ENCODE measurements at places on chromosomes 12 and 14.
A peak's percentile ranks its signal among the peaks of the same experiment; 100 is the strongest.

- DNase-seq, result peak; percentile 63
These were observed 170.7 kb downstream of the ESRRB start for GRCh38 chr14:76546426-76547221.

DNA sequence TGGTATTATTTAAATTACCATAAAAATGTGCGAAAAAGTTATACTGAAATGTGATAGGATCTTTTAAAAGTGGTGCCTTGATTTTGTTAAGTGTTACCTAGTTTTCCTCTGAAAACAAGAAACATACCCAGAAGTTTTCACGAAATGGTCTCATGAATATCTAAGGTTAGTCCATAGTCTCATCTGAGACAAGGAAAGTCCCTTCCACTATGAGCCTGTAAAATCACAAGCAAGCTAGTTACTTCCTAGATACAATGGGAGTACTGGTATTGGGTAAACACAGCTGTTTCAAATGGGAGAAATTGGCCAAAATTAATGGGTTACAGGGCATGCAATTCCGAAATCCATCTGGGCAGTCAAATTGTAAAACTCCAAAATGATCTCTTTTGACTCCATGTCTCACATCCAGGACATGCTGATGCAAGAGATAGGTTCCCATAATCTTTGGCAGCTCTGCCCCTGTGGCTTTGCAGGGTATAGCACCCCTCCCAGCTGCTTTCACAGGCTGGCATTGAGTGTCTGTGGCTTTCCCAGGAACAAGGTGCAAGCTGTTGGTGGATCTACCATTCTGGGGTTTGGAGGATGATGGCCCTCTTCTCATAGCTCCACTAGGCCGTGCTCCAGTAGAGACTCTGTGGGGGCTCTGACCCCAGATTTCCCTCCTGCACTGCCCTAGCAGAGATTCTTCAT lies 271.4 kb downstream of the NAV3 start:
- no peak for DNase-seq

- no peak for DNase-seq
These were observed 11.4 kb upstream of the SLC25A3 start for GRCh38 chr12:98582093-98582492.

DNA sequence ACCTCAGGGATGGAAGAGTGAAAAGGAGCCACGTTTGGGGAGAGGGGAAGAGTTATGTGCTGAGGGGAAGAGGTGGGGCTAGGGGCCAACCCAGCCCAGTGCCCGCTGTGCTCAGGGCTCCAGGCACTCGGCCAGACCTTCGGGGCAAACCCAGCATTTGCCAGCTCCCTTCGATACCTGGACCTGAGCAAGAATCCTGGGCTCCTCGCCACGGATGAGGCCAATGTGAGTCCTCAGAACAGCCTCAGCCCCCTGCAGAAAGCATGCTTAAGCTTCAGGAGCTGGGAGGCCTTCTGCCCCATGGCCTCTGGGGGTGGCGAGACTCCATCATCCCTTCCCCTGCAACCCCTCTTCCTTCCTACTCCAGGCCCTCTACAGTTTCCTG lies 5.0 kb downstream of the CARMIL3 start:
- DNase-seq, result no peak

GRCh38 chr14:20811986-20812975 lies 9.6 kb upstream of the RNASE1 start:
- DNase-seq, result no peak

- DNase-seq, result peak; percentile 51
These were observed 2.0 kb downstream of the PAX9 start for GRCh38 chr14:36663404-36664321.

GRCh38 chr12:118220702-118221101 lies 84.8 kb downstream of the PEBP1 start:
- peak; percentile 12 for DNase-seq

DNA sequence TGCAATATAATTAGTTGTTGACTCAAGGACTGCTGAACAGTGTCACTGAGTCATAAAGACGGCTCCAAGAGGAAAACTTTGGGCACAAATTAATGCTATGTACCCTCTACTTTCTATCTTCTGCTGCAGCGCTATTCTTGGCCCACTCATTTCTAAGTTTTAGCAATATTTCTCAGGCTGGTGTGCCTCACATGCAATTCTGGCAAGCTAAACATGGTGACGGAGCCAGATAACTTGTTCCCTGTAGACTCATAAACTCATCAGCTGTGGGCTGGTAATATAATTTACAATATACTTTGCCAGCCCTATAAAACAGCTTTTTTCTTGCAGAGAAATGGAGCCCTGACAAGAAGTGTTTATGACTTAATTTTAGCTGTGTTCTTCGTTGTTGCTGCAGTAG lies 615.1 kb downstream of the NRXN3 start:
- DNase-seq, result peak; percentile 14

GRCh38 chr12:109881752-109882151 lies 1.4 kb upstream of the GLTP start:
- peak; percentile 79 for DNase-seq

- DNase-seq, result no peak
These were observed 6.3 kb downstream of the ZNF839 start for GRCh38 chr14:102325791-102326345.

DNA sequence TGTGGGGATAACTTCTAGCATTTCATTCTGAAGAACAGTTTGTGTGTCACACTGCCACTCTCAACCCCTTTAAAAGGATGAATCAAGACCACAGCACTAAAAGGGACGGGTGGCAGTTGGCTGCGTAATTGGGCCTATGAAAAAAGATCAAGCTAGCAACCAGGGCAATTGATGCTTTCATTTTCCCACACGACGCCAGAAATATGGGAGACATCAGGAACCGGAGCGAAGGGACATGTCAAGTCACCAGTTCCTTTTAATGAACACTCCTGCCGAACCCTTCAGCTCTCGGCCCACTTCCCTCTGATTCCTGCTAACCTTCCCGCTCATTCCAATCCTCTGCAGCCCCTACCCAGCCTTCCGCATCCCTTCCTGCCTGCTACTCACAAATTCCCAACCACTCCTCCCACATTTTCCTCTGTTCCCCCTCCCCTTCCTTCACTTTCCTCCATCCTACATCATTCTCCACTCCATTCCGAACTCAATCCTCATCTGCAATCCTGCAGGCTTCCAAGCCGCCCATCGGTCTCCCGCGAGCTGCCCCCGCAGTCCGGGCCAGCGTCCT lies 753 bp downstream of the CSRNP2 start:
- peak; percentile 24 for DNase-seq

GRCh38 chr14:29016050-29016900 lies 249.7 kb downstream of the FOXG1 start:
- peak; percentile 39 for DNase-seq

DNA sequence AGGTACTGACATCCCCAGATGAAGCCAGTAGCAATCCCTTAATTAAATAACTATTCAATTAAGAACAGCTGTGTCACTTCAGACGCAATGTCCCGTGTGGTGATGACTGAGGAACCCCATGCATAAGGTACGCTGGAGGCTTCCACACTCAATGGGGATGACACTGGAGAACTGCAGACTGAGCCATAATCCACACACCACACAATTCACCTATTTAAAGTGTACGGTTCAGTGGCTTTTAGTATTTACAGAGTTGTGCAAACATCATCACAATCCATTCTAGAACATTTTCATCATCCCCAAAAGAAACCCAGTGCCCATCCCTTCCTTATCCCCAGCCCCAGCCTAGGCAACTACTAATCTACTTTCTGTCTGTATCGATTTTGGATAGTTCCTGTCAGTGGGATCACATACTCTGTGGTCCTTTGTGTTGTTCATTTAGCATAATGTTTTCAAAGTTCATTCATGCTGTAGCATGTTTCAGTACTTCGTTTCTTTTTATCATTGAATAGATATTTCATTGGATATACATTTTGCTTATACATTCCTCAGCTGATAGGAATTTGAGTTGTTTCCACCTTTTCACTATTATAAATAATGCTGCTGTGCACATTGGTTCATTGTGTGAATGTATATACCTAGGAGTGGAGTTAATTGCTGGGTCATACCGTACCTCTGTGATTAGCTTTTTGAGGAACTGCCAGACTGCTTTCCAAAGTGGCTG lies 61.1 kb downstream of the NINJ2 start:
- no peak for DNase-seq

DNA sequence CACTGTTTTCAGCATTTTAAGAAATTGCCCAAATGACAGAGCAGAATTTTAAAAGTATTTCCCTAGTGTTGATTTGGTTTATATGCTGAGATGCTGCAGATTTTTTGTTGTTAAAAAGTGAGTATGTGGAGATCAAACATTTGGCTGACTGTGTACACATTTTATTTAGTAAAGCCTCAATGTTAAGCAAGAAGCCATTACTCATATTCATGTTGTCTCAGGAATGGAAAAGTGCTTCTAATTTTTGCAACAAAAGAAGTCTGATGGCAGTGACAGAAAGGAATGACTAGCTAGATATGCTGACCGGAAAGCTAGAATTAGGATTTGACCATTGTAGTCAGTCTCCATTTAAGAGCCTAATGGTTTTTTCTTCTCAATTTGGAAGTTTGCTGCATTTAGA lies 22.5 kb downstream of the SLC38A6 start:
- DNase-seq, result peak; percentile 52

GRCh38 chr14:39169541-39169900 lies 612 bp downstream of the TRAPPC6B start:
- peak; percentile 45 for DNase-seq

GRCh38 chr12:65278576-65279368 lies at the start of gene MSRB3:
MSRB3 (plus strand) TSS chr12:65278683; CDS start chr12:65308580, 29,897 bp downstream.
- peak; percentile 60 for DNase-seq

DNA sequence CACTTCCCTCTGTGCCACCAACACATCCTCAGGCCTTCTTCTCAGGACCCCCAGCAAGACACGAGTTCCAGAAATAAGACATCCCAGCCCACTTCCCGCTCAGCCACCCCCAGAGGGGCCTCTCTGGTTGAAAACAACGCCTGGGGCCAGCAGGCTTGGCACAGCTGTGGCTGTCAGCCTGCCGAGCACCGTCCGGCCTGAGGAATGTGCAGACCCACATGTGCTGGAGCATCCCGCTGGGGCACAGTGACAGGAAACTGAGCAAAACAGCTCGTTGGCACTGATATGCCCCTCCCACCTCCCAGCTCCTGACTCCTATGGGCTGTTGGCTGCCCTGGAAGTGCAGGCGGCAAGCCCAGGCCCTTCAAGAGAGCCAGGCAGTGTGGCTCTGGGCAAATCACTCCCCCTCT lies 1.4 kb downstream of the SYNE3 start:
- peak; percentile 37 for DNase-seq

DNA sequence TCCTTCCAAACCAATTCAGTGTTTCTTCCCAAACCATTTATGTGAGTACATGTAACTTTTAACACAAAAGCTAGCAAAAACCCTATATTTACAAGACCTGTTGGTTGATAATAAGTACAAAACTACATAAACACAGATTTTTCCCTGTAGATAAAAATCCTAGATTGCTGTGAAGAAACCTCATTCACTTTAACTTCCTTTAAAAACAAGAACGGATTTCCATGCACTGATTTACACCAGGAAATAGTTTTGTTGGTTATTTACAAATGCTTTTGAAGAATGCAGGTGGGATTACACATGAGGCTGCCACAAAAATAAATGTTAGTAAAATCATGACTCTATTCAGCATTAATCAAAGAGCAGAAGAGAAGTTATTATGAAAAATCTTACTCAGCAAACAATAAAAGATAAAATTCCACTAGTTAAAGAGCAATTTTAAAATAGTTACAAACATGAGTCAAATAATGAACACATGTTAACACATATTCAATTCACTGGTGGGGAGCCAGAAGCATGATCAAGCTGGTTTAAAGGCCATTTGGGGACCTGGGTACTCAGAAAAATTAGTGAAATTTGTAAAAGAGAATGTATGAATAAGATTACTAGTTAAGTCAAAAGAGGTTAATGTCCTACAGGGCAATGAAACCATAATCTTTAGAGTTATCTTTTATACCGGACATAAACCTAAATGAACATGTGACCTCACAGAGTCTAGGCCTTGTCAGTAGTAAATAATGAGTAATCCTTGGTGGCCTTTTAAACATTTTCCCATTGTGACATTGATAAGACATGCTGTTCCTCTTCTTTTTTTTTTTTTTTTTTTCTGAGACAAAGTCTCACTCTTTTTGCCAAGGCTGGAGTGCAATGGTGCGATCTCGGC lies 79.9 kb downstream of the PHLDA1 start:
- no peak for DNase-seq

DNA sequence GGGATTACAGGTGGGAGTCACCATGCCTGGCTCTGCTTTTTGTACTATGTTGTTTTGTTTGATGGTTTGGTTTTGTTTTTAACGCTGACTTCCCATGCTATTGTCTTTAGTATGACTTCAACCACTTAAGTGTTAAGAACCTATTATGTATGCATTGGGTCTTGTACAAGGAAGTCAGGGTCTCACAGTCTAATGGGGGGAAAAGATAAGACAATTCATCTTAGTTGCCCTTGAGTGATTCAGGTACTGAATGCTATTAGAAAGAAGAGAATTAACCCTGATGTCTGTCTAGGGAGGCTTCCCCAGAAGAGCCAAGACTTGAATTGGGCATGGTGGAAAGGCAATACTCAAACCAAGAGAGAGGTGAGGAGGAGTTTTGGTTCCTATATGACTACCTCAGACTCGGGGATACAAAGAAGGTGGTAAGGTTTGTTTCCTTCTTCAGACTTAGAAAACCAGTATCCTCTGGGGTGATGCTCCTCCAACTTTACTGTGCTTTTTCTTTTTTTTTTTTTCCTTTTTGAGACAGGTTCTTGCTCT lies 64.6 kb downstream of the SUSD6 start:
- no peak for DNase-seq

- peak; percentile 34 for DNase-seq
These were observed 167.7 kb upstream of the AMIGO2 start for GRCh38 chr12:47247418-47247817.

GRCh38 chr14:103084021-103084919 lies at the start of gene LBHD2:
LBHD2 (plus strand) TSS chr14:103084210; CDS start chr14:103086013, 1,803 bp downstream.
- DNase-seq, result no peak

DNA sequence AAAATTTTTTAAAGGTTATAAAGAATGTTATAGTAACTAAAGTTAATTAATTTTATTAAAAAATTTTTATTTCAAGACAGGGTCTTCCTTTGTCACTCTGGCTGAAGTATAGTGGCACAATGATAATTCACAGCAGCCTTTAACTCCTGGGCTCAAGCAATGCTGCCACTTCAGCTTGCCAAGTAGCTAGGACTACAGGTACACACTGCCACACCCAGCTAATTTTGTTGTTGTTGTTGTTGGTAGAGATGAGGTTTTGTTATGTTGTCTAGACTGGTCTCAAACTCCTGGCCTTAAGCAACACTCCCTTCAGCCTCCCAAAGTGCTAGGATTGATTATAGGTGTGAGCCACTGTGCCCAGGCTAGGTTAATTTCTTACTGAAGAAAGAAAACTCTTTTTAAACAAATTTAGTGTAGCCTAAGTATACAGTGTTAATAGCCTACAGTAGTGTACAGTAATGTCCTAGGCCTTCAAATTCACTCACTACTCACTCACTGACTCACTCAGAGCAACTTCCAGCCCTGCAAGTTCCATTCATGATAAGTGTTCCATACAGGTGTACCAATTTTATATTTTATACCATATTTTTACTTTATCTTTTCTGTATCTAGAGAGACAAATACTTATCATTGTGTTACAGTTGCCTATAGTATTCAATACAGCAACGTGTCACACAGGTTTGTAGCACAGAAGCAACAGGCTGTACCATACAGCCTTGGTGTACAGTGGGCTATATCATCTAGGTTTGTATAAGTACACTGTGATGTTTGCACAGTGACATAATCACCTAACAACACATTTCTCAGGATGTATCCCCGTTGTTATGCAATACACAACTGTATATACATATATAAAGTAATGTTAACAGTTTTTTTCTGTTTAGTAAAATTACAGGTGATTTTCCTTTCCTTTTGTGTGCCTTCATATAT lies 24.7 kb upstream of the DNAAF2 start:
- DNase-seq, result peak; percentile 80
